ENCODE measurements at places on chromosomes 6 and 20. TPM values are rescaled to one million over a fixed set of nuclear protein-coding genes. Genes with fewer than 3 reads are reported as not detected.

DEFB115 gene
- not detected for total RNA-seq

CDK5RAP1 gene
- total RNA-seq = 35.6 TPM

DNA sequence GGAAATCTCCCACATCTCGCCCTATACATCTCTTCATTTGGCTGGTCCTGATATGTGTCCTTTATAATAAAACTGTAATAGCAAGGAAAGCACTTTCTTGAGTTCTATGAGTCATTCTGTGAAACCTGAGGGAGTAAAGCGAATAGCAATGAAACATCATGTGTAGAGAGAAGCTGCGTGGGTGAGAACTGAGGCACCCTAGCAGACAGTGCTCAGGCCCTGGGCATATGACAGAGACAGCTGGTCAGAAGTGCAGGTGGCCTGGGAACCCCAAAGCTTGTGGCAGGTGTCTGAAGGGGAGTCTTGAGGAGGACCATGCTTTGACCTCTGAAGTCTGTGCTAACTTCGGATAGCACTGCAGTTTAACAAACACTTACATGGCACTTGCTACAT is 1.3 kb upstream of the BLOC1S5 start:
- H3K4me1 ChIP-seq = peaks cover 6% of the 10 kb centered on the region
- H3K36me3 ChIP-seq = peaks cover 10% of the 10 kb centered on the region
- no peak overlapping the region for H3K27ac ChIP-seq
- H3K4me3 ChIP-seq = no peak overlapping the region

GRCh38 chr6:143236151-143236798 is 175.6 kb downstream of the AIG1 start:
- no peaks in the 10 kb centered on the region for H3K4me1 ChIP-seq
- no peak overlapping the region for H3K27ac ChIP-seq

- H3K4me1 ChIP-seq = peaks cover 8% of the 10 kb centered on the region
- H3K36me3 ChIP-seq = peaks cover 43% of the 10 kb centered on the region
- DNase-seq = no peak
- no peak overlapping the region for H3K4me3 ChIP-seq
These were observed 95.0 kb upstream of the FAM8A1 start for GRCh38 chr6:17505062-17505476.

DNA sequence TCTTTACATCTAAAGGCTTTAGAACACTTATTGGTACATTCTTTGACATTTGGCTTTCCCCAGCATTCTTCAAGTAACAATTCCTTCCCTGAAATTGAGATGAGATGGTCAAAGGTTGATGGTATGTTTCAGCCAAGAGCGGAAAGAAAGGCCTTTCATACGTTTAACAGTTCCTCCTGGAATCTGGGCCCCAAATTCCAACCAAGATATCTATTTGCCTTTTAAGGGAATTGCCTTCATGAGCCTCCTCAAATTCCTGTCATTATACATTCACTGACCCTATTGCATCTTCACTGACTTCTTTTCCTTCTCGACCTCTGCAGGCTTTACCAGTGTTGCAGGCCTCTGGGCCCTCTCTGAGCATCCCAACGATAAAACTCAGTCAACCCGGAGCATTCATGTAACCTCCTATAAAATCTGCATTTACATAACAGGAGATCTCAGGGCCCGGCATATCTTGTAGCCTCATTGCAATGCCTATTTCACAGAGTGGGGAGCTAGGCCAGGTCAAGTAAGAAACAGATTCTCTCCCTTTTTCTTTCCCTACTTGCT is 18.3 kb upstream of the WFDC9 start:
- no peak overlapping the region for H3K4me3 ChIP-seq
- H3K4me1 ChIP-seq = no peaks in the 10 kb centered on the region
- 0 out of 2 replicates have a peak, but pooled peaks cover 6% of the 10 kb centered on the region for H3K27me3 ChIP-seq
- no peak for DNase-seq
- H3K36me3 ChIP-seq = no peaks in the 10 kb centered on the region

GRCh38 chr6:4929097-4929718 is 74.6 kb downstream of the RPP40 start:
- H3K4me1 ChIP-seq = no peaks in the 10 kb centered on the region
- no peak overlapping the region for H3K27ac ChIP-seq
- no peak for DNase-seq
- H3K36me3 ChIP-seq = no peaks in the 10 kb centered on the region

GRCh38 chr20:32300647-32301046 is 23.2 kb downstream of the KIF3B start:
- no peaks in the 10 kb centered on the region for H3K27me3 ChIP-seq
- no peaks in the 10 kb centered on the region for H3K4me1 ChIP-seq
- H3K27ac ChIP-seq = no peak overlapping the region
- no peak for DNase-seq
- H3K4me3 ChIP-seq = no peak overlapping the region

GRCh38 chr20:1124421-1124820 is 6.0 kb downstream of the PSMF1 start:
- no peak overlapping the region for H3K27ac ChIP-seq
- H3K4me3 ChIP-seq = no peak overlapping the region
- DNase-seq = no peak
- peaks cover 28% of the 10 kb centered on the region for H3K4me1 ChIP-seq

DNA sequence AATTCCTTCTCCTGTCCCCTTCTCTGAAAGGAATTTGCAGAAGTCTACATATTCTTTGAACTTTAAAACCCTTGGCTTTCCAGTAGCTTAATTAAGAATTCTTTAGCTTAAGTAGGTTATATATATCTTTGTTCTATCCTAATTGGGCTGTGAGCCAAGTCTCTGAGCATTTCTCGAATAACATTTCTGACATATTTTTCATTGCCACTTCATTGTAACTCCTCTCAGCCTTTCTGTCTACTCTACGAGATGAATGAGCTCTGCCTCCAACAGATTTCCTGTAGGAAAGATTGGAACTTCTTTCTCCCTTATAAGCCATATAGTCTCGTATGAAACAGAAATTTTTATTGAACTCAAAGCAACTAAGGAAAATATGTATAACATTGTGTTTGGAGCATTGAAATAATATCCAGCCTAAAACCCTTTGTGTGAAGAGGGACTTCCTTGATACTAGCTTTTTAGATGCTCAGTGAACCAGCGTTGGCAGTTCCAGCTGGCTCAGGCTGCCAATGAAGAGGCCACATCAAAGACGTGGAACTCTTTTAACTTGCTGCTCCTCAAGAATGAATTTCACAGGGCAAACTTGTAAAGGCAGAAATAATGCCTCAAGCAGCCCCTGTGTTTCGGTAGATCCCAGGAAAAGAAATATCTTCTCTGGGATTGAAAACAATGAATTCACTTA is 87.7 kb upstream of the NOX3 start:
- no peak overlapping the region for H3K4me3 ChIP-seq
- H3K36me3 ChIP-seq = no peaks in the 10 kb centered on the region
- no peak for DNase-seq
- no peak overlapping the region for H3K27ac ChIP-seq
